GM20000 (cell line): ENCODE measurements at places on chromosomes 7 and 10.

DNA sequence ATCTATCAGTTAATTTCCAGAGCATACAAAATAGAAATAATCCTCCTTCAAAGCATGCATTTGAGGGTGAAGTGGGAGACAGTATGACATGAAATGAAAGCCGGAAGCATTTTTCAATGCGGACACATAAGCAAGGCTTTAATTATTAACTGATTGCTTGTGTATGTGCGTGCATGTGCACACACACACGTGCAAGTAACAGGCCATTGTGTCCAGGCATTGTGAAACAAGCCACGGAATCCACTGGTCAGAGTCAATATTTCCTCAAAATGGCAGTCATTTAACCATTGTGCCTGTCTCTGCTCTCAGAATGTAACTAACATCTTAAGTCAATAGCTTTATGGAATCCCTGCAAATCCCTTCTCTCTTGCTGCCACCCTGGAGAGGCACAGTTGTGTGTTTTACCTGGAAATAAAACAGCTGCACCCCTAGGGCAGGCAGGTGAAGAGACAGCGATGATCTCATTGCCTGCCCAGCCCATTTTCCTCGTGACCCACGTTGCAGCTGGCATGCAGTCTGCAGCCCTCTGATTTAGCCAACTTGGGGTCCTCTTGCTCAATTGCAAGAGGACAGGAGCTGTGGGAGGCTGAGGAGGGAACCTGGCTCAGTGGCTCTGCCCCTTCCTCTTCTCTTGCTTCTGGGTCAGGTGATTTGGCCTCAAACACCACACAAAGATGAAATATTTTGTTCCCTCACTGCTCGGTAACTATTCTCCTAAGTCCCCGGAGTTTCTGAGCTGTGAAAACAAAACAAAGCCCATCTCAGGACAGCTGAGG is 500.9 kb upstream of the ZMIZ1 start:
- no peak for DNase-seq

- DNase-seq: no peak
These were observed 16.8 kb downstream of the LAT2 start for GRCh38 chr7:74226633-74227032.

GRCh38 chr7:46746695-46747687 is 825.9 kb upstream of the IGFBP3 start:
- no peak for DNase-seq

DNA sequence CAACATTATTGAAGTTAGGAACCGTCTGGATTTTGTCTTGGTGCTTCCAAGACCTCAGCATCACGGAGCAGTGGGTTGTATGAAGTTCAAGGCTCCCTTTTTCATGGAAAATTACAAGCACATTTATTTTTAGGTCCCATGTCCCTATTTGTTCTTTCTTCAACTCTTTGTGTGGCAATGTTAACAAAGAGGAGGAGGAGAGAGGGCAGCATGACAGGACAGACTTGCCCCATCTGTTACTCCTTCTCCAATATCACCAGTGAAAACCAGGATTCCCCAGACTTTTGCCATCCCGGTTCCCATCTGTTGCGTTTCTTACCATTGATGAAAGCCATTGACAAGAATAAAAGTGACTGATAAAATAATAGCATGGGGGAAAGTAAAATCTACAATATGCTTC is 28.6 kb downstream of the EEPD1 start:
- no peak for DNase-seq

DNA sequence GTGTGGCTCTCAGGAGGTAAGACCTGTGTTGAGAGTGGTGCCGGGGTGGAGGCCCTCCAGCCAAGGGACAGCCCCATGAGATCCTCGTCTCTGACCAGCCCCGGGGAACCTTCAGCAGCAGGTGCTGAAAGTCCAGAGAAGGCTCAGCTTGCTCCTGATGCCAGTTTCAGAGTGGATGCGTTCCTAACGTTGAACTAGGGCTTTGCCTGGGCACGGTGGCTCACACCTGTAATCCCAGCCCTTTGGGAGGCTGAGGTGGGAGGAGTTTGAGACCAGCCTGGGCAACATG is 45.7 kb downstream of the BAIAP2L1 start:
- no peak for DNase-seq

DNA sequence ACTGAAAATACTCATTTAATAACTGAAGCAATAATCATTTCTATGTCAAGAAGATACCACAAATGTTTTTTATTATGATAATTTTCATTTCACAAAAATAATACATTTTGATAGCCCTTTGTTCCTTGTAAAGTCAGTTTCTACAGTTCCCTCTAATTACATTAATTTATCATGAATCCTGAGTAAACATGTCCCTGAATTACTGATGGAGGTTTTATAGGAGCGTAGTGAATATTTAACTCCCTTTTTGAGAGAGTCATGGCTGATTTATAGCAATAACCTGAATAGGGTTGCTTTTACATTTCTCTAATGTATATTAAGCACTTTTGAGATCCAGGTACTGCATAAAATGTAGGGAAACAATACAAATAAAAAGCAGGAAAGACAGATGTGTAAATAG is 216.0 kb upstream of the DKK1 start:
- DNase-seq: no peak

DNA sequence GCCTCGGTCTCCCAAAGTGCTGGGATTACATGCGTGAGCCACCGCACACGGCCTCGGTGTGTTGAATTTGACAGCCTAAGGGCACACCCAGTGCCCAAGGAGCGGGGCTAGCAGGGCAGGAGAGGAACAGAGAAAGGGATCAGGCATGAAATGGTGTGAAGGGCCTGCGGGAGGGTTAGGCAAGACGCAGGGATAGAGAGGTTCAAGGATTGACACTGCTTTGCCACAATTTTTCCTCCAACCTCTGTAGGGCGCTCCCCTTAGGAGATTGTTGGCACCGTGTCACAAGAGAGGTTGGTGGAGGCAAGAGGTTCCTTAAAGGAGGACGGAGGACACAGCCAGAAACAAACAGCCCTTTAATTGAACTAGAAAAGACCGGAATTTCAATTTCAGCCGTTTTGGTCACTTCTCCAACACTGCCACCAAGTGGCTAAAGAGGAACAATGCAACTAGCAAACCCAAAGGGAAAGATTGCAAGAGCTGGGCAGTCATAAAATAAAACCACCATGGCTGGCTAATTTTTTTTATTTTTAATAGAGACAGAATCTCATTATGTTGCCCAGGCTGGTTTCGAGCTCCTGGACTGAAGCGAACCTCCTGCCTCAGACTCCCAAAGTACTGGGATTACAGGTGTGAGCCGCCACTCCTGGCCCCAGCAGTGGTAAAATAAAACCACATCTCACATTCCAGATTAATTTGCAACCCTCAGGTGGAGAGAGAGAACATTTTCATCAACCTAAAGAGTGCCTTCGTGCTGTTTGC is 6.9 kb upstream of the CREB3L2 start:
- peak; percentile 51 for DNase-seq

DNA sequence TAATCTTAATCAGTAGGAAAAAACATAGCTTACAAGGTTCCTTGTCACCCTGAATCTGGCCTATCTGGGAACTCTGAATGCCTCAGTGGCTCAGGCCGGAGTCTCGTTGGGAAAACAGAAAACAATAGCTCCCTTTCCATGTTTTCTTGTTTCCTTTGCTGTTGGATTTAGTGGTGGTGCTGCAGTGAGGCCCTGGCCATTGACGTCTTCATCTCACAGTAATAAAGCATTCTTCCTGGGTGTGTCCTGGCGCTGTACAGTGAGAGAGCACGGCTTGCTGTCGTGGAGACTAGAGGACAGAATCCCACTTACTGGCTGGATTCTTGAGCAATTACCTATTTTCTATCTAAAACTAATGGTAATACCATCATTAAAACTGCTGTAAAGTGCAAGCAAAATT is 1.3 kb upstream of the SPOCK2 start:
- DNase-seq: no peak

DNA sequence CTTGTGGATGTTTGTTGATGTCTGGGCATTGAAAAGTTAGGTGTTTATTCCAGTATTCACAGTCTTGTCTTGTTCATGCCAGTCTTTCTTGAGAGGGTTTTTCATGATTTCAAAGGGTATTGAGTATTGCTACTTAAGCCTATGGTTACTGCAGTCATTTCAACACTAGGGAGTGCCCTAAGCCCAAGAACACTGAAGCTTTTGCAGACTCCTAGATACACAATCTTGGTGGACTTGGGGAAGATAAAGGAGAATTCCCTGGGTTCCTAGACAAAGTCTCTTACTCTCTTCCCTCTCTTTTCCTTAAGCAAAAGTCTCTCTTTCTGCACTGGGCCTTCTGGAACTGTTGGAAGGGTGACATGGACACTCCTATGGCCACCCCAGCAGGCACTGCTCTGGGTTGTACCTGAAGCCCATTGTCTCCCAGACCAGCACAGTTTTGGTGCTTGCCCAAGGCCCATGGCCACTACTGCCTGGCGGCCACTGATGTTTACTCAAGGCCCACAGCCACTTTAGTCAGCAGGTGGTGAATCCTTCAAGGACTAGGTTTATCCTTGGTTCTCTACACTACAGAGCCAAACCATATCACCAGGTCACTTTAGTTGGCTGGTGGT is 24.9 kb downstream of the SAMD9 start:
- DNase-seq: peak; percentile 18

- no peak for DNase-seq
These were observed 972.2 kb upstream of the MBL2 start for GRCh38 chr10:53744746-53745145.

GRCh38 chr10:89301721-89302445 is at the start of gene IFIT2:
Gene IFIT2, plus strand, starts transcription at chr10:89302046. Its CDS starts 78 bp downstream, at chr10:89302124.
- peak; percentile 53 for DNase-seq

DNA sequence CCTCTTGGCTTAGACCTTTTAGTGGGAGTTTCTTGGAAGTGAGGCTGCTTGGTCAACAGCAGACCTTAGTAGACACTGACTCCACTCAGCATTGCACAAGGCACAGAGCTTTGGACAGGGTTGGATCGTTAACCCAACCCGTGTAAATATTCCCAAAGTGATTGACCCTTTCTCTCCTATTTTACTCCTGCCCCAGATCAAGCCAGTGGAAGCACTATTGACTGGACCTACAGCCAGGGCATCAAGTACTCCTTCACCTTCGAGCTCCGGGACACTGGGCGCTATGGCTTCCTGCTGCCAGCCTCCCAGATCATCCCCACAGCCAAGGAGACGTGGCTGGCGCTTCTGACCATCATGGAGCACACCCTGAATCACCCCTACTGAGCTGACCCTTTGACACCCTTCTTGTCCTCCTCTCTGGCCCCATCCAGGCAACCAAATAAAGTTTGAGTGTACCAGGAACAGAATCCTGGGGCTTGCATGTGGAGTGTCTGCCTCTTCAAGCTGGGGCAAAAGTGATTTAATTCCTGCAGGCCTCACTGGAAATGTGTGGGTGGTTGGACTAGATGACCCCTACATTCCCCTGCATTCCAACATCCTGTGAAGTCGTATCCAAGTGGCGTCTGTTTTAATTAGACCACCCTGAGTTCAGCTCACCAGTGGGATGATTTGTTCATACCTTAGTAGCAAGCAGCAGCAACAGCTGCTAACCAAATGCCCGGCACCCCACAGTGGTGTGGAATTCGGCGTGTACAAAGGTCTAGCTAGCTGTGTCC is 7.5 kb downstream of the CPA1 start:
- no peak for DNase-seq

DNA sequence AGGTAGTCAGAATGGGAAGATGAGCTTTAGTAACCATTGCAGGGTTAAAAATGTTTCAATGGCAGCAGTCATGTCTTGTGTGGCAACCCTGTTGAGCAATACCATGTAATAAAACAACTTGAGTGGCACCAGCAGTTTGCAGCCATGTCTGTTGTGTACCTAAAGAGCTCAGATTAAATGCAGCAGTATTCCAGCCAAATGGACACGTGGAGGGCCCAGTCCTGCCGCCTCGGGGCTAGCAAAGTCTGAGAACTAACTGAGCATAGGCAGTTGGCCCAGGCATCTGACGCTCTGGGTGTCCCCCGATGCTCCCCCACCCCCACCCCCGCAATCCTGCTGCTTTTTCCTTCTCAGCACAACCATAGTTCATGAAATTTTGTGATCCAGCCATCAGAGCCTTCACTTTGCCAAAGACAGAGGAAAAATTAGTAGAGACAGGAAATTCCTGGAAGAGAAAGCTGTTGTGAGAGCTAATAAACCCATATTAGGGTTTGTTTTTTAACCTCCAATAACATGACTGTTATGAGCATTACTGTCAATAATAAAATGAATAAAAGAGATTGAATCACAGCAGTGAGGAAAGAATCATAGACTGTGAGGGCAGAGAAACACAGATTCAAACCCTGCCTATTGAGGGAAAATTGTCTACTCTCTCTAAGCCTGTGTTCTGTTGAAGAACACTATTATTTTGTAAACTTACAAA is 220.6 kb upstream of the RHOBTB1 start:
- no peak for DNase-seq

- no peak for DNase-seq
These were observed 94.1 kb downstream of the ALOX5 start for GRCh38 chr10:45468079-45468478.

DNA sequence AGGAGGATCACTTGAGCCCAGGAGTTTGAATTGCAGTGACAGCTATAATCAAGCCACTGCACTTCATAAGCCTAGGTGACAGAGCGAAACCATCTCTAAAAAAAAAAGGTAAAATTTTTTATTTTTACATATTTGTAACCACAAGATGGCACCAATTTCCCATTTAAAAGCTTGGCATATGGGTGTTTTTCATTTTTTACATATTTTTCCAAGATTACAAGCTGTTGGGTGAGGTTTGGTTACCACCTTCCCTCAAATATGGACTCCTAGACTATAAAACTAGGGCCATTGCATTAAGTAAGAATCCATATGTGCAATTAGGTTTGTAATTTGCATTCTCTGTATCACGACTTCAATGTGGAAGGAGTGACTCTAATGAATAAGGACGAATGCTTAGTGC is 129.3 kb upstream of the ACBD5 start:
- DNase-seq: no peak
